ENCODE measurements at places on chromosomes 1 and 21.

DNA sequence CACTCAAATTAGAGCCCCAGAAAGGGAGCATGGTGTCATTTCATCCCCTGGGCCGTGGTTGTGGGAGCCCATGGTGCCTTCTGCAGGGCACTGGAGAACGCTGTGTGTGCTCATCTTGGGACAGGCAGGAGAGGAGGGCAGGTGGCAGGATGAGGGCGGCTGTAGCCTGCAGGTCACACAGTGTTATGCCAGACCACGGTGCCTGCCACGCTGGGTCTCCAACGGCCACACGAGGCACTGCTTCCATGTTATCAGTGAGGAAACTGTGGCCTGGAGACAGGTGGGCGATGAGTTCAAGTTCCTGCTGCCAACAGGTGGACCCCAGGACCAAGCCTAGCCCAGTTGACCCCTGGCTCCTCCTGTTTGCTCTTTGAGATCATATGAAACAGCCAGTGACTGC is 21.0 kb downstream of the ABCG1 start:
- no peak for DNase-seq

GRCh38 chr1:20358761-20359263 is 68.1 kb downstream of the VWA5B1 start:
- peak; percentile 45 for DNase-seq

DNA sequence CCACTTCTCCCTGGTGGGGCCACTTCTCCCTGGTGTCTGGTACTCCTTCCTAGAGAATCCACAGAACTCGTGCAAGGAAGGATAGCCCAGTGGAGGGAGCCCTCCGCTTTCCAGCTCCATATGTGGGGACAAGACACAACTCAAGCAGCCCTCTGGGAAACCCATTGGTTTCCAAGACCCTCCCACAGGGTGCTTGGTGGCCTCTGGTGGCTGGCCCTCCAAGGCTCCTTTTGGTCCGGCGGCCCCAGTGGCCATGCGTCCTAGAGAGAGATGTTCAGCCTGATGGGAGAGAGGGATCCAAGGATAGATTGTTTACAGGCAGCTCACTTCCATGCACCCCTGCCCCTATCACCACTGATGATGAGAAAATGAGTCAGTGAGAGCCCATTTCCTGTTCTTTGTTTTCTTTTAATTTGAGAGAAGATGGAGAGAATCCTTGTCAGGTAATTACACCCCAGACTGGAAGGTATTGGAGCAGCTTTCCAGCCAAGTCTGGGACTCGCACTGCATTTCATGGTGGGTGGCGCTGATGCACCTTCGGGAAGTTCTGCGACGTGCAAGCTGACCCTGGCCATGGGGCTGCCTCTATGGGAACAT is 486.2 kb upstream of the VAMP3 start:
- DNase-seq, result no peak

- DNase-seq, result no peak
Measured at GRCh38 chr1:195005338-195005737, 1602.9 kb downstream of the KCNT2 start.

GRCh38 chr21:15480160-15480559 is 249.6 kb upstream of the USP25 start:
- no peak for DNase-seq
